Osteoblast (primary cell): ENCODE measurements at places on chromosomes 11 and 22. TPM values are rescaled to one million over a fixed set of nuclear protein-coding genes. Genes with fewer than 3 reads are reported as not detected.

The CAVIN3 gene
- 271 and 314 TPM in 2 replicates for total RNA-seq

The CDCA5 gene
- 2.1 and 3.3 TPM in 2 replicates for total RNA-seq

The OR2D2 gene
- 0.36 and 0.88 TPM in 2 replicates for total RNA-seq

The RRM1 gene
- total RNA-seq = 63.6 and 65.1 TPM in 2 replicates

The PTPRJ gene
- total RNA-seq = 9.1 and 10.9 TPM in 2 replicates

The PLEKHA7 gene
- 0.29 and 1.1 TPM in 2 replicates for total RNA-seq

The SERGEF gene
- total RNA-seq = 26.8 and 29.7 TPM in 2 replicates

The CRYAB gene
- 54.3 and 55.4 TPM in 2 replicates for total RNA-seq

The INSC gene
- total RNA-seq = 0.72 and 1.8 TPM in 2 replicates

The XPNPEP3 gene
- total RNA-seq = 15.6 and 17.7 TPM in 2 replicates

The OR6T1 gene
- not detected in 2 replicates for total RNA-seq

The MOGAT2 gene
- total RNA-seq = not detected in 2 replicates

The KDM2A gene
- 62.5 and 65.9 TPM in 2 replicates for total RNA-seq

The MAP6 gene
- 0.72 and 1.5 TPM in 2 replicates for total RNA-seq

The DDTL gene
- total RNA-seq = 1.8 TPM in 2 replicates

The SLC22A9 gene
- total RNA-seq = not detected in 2 replicates

The CATSPER1 gene
- not detected in 2 replicates for total RNA-seq

The TMEM121B gene
- total RNA-seq = under 0.01 TPM in 1 of 2 replicates, not detected in the other

The TMEM138 gene
- 41.3 and 48.3 TPM in 2 replicates for total RNA-seq

The SLCO2B1 gene
- under 0.01 and 0.72 TPM in 2 replicates for total RNA-seq

The SLC22A25 gene
- not detected in 2 replicates for total RNA-seq

The FAM111B gene
- 0.72 and 1.8 TPM in 2 replicates for total RNA-seq

The SCGB1C1 gene
- not detected in 2 replicates for total RNA-seq

The SLC22A8 gene
- not detected in 2 replicates for total RNA-seq

The C11orf16 gene
- 0.29 TPM in 1 of 2 replicates, not detected in the other for total RNA-seq

The C22orf23 gene
- 0.29 and 0.72 TPM in 2 replicates for total RNA-seq

The AKIP1 gene
- 39.1 and 43.6 TPM in 2 replicates for total RNA-seq

The ELMOD1 gene
- total RNA-seq = under 0.01 TPM in 2 replicates

The MS4A15 gene
- total RNA-seq = not detected in 2 replicates

The NCF4 gene
- under 0.01 and 0.36 TPM in 2 replicates for total RNA-seq

The SLC6A5 gene
- not detected in 2 replicates for total RNA-seq

The CTSF gene
- 41.3 and 45.6 TPM in 2 replicates for total RNA-seq

The PIK3C2A gene
- total RNA-seq = 72.5 and 73.1 TPM in 2 replicates

The UBE2L3 gene
- total RNA-seq = 40.2 and 40.4 TPM in 2 replicates

The OR1S1 gene
- not detected in 2 replicates for total RNA-seq

The ZPR1 gene
- 27.1 and 36.2 TPM in 2 replicates for total RNA-seq

The GAB4 gene
- total RNA-seq = not detected in 2 replicates

The ZC3H12C gene
- total RNA-seq = 9.1 and 10.5 TPM in 2 replicates

The VSTM5 gene
- 0.36 and 1.5 TPM in 2 replicates for total RNA-seq

The CASTOR1 gene
- 5.3 and 5.8 TPM in 2 replicates for total RNA-seq

The TCN2 gene
- 13.6 and 18.8 TPM in 2 replicates for total RNA-seq
